ENCODE measurements at places on chromosomes 1 and 21. TPM values are rescaled to one million over a fixed set of nuclear protein-coding genes. Genes with fewer than 3 reads are reported as not detected.
A peak's percentile ranks its signal among the peaks of the same experiment; 100 is the strongest.

The TMEM200B gene
- total RNA-seq = 0.56 TPM

The PGD gene
- total RNA-seq = 131 TPM

DNA sequence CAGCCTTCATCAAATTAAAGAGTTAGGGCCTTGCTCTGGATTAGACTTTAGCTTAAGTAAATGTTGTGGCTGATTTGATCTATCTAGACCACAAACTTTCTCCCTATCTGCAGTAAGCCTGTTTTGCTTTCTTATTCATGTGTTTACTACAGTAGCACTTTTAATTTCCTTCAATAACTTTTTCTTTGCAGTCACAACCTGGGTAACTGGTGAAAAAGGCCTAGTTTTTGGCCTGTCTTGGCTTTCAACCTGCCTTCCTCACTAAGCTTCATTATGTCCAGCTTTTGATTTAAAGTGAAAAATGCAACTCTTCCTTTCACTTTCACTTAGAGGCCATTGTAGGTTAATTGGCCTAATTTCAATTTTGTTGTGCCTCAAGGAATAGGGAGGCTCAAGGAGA is 12.5 kb upstream of the LPGAT1 start:
- H3K27ac ChIP-seq = peak overlapping the region; percentile 13
- H3K4me1 ChIP-seq = peaks cover 29% of the 10 kb centered on the region
- peaks cover 2% of the 10 kb centered on the region for H3K36me3 ChIP-seq
- no peak overlapping the region for H3K4me3 ChIP-seq
- DNase-seq = no peak

DNA sequence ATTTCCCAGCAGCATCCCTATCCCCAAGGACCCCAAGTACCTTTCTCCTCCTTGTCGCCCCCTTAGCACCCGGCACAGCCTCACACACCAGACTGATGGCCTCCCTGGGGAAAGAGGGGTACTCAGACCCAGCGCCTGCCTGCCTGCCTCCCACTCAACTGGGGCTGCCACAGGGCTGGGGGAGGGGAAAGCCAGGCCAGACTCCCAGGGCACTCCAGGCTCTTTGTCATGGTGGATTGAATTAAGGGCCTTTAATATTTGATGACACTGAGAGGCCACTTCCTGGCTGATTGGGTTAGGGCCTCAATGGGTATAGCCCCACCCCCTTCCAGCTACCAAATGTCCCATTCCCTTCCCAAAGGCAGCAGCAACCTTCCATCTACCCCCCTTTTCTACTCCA is 1.8 kb downstream of the SHC1 start:
- H3K27me3 ChIP-seq = no peaks in the 10 kb centered on the region
- peak overlapping the region; percentile 43 for H3K27ac ChIP-seq
- H3K36me3 ChIP-seq = peaks cover 40% of the 10 kb centered on the region
- H3K4me3 ChIP-seq = no peak overlapping the region
- DNase-seq = no peak

- H3K36me3 ChIP-seq = peaks cover 28% of the 10 kb centered on the region
- peak overlapping the region; percentile 64 for H3K4me3 ChIP-seq
- DNase-seq = no peak
Measured at GRCh38 chr1:156490401-156491032, 10.1 kb downstream of the MEF2D start.

- H3K36me3 ChIP-seq = no peaks in the 10 kb centered on the region
- peaks cover 2% of the 10 kb centered on the region for H3K27me3 ChIP-seq
- H3K27ac ChIP-seq = no peak overlapping the region
Measured at GRCh38 chr1:158035976-158036583, 42.6 kb downstream of the KIRREL1 start.

DNA sequence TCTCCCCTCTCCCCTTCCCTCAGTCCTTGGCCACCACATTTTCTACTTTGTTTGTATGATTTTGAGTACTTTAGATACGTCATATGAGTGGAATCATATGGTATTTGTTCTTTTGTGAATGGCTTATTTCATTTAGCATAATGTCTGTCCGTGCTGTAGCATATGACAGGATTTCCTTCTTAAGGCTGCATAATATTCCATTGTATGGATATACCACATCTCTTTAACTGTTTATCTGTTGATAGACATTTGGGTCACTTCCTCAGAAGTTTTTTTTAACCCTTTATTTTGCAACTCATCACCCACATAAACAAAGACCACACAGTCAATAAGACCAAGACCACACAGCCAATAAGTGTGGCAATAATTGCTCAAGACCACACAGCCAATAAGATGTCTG is 24.9 kb downstream of the FAM163A start:
- H3K4me1 ChIP-seq = no peaks in the 10 kb centered on the region
- no peaks in the 10 kb centered on the region for H3K36me3 ChIP-seq
- no peak overlapping the region for H3K4me3 ChIP-seq
- peaks cover 4% of the 10 kb centered on the region for H3K27me3 ChIP-seq
- DNase-seq = no peak

DNA sequence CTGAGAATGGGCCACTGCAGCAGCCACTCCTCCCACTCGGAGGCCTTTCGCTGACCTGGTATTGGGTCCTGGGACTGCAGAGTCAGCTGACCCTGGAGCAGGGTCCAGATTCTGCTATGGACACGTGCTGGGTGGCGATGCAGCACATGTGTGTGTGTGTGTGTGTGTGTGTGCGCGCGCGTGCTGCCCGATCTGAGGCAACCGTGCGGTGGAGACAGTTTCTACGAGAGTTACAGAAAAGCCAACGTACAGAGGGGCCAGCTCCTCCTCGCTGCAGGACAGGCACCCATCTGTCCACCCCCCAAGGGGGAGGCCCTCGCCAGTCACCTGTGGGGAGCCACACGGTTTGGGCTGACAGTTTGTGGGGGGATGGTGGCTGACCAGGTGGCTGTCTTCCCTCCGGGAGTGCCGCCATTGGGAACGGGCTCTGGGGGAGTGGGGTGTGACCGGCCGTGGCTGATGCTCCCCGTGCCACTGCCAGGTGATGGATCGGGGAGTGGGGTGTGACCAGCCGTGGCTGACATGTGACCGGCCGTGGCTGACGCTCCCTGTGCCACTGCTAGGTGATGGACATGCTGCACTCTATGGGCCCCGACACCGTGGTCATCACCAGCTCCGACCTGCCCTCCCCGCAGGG is 24.0 kb downstream of the CSTB start:
- no peak overlapping the region for H3K27ac ChIP-seq
- no peak overlapping the region for H3K4me3 ChIP-seq

DNA sequence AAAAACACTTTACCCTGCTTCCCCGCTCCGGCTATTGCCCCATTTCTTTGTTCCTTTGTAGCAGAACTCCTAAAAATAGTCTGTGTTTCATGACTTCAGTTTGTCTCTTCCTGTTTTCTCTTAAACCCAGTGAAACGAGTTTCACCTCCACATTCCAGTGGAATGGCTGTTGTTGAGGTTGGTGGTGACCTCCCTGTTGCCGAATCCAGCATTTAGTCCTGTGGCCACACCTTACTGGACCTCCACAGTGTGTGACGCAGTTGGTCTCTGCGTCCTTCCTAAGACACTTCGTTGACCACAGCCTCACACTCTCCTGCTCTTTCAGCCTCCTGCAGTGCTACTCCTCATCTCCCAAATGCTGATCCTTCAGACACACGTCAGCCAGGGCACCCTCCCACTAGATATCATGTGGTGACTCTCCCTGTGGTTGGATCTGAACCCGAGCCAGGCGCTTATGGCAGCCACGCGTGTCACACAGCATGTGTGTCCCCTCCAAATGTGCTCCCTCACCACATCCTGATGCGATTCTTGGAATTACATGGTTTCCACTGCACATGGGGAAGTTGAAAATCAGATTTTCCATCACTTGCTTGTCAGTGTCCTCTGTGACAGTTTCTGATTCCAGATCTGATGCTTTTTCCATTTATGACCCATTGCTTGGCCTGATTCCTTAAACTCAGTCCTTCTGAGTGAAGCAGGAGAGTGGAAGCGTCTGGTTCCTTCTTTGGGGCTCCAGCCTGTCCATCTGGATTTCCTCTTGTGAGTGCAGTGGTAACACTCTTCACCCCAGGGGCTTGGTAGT is 99.1 kb upstream of the ARTN start:
- H3K27ac ChIP-seq = peak overlapping the region; percentile 40
- no peak for DNase-seq
- no peak overlapping the region for H3K4me3 ChIP-seq
- H3K4me1 ChIP-seq = peaks cover 38% of the 10 kb centered on the region
